ENCODE measurements at places on chromosomes 2 and 18.

DNA sequence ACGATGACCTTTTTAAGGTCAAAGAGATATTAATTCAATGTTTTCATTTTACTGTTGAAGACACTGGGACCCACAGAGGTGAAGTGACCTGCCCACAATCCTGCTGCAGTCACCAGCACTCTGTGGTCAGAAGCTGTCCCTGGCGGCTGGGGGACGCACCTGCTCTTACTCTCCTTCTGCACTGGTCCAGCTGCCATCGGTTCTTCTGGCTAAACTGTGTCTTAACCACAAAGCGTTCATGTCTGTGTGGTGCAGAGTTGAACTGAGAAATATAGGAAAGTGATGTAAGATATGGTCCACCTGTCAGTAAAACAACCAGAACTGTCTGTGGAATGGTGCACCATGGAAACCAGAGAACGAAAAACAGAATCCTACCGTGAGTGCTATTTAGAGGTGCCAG, 44.9 kb upstream of the SMIM21 start:
- DNase-seq: no peak

DNA sequence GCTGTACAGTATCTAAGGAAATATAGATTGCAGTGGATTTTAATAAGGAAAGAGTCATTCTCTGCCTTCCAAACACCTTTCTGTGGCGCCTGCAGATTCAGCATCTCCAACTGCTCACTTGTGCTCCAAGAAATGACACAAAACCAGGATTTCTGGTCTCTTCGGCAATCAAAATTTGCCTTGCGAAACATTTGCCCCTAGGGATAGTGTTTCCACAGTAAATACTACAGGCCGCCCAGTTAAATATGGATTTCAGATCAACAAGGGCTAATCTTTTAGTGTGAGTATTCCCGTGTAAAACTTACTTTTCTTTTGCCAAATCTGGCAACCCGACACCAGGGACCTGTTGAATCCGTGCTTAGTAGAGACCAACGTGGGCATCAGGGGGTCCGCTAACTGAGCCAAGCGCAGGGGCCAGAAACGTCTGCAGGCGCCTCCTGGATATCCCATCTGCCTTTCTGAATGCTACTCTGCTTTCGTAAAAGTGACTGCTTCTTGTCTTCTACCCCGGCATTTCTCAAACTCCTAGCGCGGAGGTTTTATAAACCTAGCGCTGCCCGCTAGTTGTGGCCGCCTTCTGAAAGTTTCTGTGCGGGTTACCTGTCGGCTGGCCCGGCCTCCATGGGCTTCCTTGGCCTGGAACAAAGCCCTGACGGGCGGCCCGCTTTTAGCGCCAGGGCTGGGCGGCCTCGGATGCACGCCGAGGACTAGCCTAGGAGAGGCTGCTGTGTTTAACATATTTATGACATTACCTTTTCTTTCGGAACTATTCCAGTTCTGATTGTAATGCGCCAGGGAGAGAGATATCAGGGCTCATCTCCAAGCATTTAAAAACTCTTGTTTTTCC, 2.5 kb downstream of the CYP1B1 start:
- DNase-seq: no peak

GRCh38 chr2:144230033-144230432, 289.9 kb downstream of the ZEB2 start:
- no peak for DNase-seq

GRCh38 chr18:57516056-57516455, 70.4 kb downstream of the FECH start:
- DNase-seq: no peak
